Fibroblast of skin of back (primary cell): ENCODE measurements at places on chromosomes 11 and 22.

- peak; percentile 46 for DNase-seq
Measured at GRCh38 chr11:102347462-102348370, 702 bp downstream of the BIRC2 start.

DNA sequence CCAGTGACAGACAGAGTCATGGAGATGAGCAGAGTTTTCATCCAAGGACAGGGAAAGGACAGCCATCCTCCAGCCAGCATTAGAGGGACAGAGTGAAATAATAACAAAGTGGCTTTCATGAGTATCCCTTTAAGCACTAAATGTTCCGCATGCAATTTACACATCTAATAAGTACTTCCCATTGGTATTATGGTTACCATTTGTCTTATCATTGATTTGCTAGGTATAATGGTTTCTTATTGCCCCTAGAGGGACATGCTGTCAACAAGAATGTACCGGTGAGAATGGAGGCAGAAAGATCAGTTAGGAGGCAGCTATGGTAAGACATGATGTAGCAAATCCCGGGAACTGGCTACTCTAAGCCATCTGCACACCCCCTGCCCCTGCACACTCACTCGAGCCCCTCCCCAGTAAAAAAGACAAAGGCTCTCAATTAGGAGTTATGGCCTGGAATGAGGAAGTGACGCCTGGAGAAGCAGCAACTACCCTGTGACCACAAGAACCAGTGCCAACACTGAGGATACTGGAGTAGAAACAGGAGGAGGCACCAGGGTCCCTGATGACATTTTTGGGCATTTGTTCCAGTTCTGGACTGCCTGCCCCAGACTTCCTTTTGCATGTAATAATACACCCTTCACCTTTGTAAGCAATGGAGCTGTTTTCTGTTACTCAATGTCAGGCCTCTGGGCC lies 30.2 kb upstream of the HMGXB4 start:
- no peak for DNase-seq

DNA sequence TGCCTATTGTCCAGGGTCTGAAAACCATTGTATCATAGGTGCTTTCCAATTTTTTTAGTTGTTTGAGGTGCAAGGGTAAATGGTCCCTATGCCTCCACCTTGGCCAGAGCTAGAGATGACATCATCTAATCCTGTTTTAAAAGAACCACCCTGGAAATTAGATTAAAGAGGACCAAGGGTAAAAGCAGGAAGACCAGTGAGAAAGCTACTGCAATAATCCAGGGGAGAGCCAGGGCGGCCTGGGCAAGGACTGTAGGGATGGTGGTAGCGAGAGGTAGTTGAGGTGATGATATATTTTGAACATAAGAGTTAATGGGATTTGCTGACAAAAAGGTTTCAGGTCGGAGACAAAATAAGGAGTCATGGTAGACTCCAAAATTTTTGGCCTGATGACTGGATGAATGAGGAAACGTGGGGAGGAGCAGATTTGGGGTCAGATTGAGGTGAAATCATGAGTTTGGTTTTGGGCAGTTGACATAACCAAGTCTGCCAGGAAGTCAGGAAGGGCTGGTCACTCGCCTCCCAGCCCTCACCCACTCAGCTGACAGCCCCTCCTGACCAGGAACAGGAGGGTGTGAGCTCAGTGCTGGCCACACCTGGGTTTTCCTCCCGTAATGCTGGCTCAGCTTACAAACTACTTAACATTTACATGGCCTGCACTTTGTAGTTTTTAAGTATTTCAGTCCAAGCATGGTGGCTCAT lies 23.0 kb downstream of the SCN4B start:
- DNase-seq, result no peak

GRCh38 chr11:116376054-116376453 lies 396.7 kb downstream of the BUD13 start:
- DNase-seq, result no peak

DNA sequence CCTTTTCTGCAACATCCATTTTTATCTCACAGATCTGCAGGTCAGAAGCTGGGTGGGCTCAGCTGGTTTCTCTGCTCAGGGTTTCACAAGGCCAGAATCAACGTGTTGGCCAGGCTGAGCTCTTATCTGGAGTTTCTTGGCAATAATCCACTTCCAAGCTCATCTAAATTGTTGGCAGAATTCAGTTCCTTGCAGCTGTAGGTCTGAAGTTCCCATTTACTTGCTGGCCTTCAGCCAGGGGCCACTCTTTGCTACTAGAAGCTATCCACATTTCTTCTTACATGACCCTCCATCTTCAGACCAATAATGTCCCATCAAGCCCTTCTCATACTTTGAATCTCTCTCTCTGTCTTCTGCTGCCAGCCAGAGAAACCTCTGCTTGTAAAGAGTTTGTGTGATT lies 103.5 kb downstream of the WNT11 start:
- no peak for DNase-seq

GRCh38 chr11:95138448-95138847 lies 48.8 kb downstream of the ENDOD1 start:
- no peak for DNase-seq

DNA sequence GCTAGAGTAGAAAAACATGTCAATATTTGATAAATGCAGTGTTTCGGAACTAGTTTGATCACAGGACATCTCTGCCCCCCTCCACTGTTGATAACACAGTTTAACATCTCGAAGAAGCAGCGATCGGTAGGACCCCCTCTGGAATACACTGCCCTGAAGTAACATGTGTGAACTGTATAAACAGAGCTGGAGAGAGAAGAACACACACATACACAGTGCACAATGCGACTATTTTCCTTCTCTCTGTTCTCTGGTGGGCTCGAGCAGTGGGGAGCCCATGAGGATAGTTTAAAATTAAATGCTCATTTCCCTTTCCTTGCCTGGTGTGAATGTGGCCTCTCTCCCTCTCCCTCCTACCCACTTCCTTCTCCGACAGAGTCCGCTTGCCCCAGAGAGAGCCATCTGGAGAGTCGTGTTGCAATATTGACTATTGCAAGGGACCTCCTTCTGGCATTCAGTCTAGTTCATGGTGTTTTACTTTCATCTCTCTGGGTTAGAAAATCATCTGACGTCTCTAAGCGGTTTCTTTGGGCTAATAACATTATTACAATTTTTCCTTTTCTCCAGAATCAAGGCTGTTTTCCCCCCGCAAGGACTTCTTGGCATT lies 51.6 kb upstream of the BARX2 start:
- peak; percentile 16 for DNase-seq

DNA sequence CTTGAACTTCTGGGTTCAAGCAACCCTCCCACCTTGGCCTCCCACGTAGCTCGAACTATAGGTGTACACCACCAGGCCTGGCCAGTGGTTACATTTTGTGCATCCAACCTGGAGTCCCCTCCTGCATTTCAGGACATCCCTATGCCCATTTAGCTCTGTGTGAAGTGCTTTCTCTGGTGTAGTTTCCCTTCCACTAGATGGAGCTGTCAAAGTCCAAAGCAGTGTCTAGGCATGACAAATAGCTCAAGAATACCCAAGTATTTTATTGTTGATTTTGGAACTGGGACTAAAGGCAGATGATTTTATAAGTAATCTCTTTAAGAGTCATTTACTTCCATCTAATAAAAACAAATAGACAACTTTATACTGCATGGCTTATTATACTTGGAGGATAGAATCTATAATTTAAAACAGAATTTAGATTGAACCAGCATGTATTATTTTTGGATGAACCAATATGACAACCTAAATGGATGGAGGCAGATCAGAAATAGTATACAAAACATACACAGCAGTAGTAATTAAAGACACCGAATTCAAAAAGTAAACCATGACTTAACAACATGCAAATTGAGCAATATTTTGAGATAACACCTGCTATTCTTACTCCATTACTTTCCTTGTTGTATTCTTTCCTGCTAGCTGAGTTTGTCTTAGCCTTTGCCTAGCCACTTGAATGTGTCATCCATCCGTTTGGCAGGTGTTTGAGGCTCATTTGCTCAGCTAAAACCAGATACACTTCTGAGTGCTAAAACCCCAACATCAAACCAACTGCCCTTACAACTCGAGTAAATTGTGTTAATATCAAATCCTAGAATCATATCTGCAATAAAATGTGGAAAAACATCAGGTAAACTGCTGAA lies 37.7 kb downstream of the EIF4ENIF1 start:
- DNase-seq, result peak; percentile 78
